ENCODE measurements at places on chromosomes 6 and 20. TPM values are rescaled to one million over a fixed set of nuclear protein-coding genes. Genes with fewer than 3 reads are reported as not detected.

DNA sequence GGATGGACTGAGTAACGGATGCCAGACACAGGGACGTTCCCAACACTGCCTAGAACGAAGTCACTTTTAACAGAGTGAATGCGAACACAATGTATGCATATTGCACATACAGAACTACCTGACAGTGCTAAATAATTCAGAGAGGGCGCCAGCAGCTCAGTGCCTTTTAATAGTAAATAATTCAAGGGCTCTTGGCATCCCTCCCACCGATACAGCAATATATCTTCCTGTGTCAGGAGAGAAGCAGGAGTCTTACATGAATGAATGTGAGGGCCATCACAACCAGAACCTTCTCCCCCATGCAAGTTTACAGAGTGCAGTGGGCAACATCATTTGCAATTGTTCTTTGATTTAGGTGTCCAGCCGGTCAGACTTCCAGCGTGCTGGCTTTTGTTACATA is 88.4 kb upstream of the KCNG1 start:
- DNase-seq = no peak

- no peak for DNase-seq
These were observed 37.4 kb upstream of the SIRT5 start for GRCh38 chr6:13536796-13537526.

- DNase-seq = no peak
These were observed 134.7 kb downstream of the GPR63 start for GRCh38 chr6:96702626-96703025.

GRCh38 chr6:33410711-33411631 is at the start of gene PHF1:
Gene PHF1 (plus strand): TSS chr6:33411014. CDS start chr6:33412264, 1,250 bp downstream.
- peak; percentile 81 for DNase-seq

GRCh38 chr6:126914172-126914571 is 204.3 kb upstream of the RSPO3 start:
- DNase-seq = no peak

DNA sequence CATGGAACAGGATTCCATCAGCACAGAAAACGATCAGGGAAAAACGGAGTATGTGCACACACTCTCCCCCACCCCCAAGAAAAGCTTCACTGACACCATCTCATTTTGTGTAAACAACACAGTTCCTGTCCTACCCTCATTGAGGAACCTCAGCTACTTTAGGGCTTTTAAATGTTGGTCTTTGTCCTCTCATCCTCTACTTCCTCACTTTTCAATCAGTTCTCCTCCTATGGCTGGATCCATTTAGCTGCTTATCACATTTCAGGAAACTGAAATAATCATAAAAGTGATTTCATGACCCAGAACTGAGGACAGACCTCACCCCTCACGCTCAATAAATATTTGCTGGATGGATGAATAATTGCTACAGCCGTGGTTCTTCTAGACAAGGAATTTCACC is 33.1 kb upstream of the PNRC1 start:
- DNase-seq = no peak

GRCh38 chr6:144181639-144182038 is 31.3 kb downstream of the STX11 start:
- DNase-seq = no peak

- no peak for DNase-seq
These were observed 61.4 kb downstream of the PHF20 start for GRCh38 chr20:35833241-35833640.

GRCh38 chr6:21091411-21091810 is 502.1 kb upstream of the SOX4 start:
- no peak for DNase-seq

DNA sequence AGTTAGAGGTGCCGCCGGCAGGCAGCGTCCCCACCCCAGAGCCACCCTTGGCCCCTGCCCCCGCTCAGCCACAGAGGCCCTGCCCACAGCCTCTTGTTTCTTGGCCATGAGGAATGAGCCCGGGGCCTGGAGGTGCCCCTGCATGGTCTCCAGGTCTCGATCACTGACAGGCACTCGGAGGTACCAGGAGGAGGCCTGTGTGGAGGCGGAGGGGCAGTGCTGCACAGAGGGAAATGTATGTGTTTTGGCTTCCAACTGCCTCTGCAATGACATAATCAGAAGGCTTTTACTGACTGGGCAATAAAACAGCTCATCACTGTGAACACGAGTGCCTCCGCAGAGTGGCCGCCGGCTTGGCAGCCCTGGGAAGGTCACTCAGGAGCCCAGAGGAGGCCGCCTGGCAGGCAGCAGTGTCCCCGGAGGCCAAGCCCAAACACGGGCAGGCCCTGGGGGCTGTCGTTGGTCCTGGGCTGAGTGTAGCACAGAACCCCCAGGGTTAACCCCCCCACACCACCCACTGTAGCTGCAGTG is 61.1 kb upstream of the GATA5 start:
- no peak for DNase-seq

- DNase-seq = peak; percentile 74
These were observed at the start of gene SCGN for GRCh38 chr6:25652007-25652515. Gene SCGN (plus strand): TSS chr6:25652215. CDS start chr6:25652404, 189 bp downstream.

DNA sequence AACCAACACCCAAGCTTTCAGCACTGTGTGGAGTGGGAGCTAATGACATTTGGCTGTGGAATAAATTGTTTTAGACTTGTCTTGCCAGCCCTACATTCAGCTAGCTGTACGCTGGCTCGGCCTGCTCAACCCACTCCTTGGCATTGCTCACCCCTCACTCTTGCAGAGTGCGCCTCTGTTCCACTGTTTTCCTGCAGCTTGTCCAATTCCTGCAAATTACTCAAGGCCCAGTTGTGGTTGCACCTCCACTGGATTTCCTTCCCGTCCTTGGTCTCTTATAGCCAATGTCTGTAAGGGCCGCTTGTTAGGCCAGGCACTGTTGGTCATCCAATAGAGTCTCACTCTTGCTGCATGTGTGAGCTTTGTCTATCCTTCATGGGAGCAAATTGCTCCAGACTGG is 289.2 kb upstream of the RNF24 start:
- no peak for DNase-seq

DNA sequence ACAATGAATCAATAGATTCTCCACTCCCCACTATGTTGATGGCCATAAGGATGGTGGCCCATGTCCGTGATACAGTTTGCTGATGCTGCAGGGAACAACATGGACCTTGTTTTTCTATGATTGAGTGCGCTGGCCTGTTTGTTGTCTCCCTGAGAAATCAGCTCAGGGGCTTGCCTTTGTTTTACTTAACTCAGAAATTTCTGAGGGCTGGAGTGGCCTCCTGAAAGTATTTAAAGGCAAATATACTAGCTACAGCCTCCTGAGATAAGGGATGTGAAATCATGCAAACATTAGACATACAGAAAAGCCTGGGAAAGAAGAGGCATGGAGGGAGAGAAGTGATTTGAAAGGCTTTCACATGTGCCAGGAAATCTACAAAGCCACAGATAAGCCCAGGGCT is 170.3 kb upstream of the FLRT3 start:
- DNase-seq = no peak

DNA sequence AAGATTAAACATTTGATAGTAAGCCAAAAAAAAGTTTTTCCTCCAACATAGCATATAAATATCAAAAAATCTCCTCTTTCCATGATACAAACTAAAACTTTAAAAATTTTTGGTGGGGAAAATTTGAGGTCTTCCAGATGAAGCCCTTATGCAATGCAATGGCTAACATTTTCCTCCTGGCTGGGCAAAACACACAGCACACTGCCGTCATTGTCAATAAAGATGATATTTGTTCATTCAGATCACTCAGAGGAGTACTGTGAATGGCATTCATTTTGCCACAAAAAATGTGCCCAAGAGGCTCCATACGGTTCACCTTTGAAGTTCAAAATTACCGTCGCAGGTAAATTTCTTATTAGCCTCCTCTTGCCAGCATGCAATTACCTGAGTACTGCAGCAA is 33.9 kb upstream of the FBXO9 start:
- DNase-seq = no peak

Gene EFCAB8
- 0.43 TPM for total RNA-seq

Gene COX4I2
- total RNA-seq = 7.1 TPM

Gene ATP6V1G2
- 2.2 TPM for total RNA-seq

Gene CDYL
- total RNA-seq = 32.1 TPM

Gene MTHFD1L
- total RNA-seq = 3.4 TPM

Gene EPM2A
- 47.3 TPM for total RNA-seq

Data from Right ventricle myocardium inferior (tissue), 1 donor.